Type B pancreatic cell (in vitro differentiated cells): ENCODE measurements at places on chromosomes 6 and 20. TPM values are rescaled to one million over a fixed set of nuclear protein-coding genes. Genes with fewer than 3 reads are reported as not detected.
A peak's percentile ranks its signal among the peaks of the same experiment; 100 is the strongest.

- no peak for DNase-seq
Observed at GRCh38 chr6:137700751-137701477, 166.1 kb upstream of the TNFAIP3 start.

- DNase-seq = no peak
Observed at GRCh38 chr6:121210943-121211342, 123.3 kb downstream of the TBC1D32 start.

- DNase-seq = no peak
Observed at GRCh38 chr20:58401162-58401561, 12.1 kb downstream of the VAPB start.

DNA sequence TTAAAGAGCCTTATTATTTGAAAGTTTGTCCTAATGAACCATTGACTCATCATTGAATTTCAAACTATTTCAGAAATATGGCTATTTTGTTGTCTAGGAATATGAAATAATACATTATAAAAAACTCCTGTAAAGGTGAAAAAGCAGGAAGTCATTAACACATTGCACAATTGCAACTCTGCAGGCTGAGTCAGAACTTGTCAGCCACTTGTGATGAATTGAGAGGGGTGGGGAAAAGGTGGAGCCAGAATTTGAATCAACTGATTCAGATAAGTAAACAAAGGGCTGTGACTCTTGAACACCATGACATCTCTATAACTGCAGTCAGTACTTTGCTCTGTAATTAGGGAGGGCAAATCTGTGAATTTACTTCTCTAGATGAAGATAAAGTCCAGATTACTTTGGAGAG is 6.0 kb downstream of the C6orf141 start:
- no peak for DNase-seq

- DNase-seq = no peak
Observed at GRCh38 chr6:42960243-42961019, at the start of gene GNMT. Gene GNMT (plus strand): TSS chr6:42960754. CDS start chr6:42960768, 14 bp downstream.

- no peak for DNase-seq
Observed at GRCh38 chr6:71967436-71967835, 81.1 kb downstream of the RIMS1 start.

- no peak for DNase-seq
Observed at GRCh38 chr20:40592941-40593340, 96.1 kb downstream of the MAFB start.

DNA sequence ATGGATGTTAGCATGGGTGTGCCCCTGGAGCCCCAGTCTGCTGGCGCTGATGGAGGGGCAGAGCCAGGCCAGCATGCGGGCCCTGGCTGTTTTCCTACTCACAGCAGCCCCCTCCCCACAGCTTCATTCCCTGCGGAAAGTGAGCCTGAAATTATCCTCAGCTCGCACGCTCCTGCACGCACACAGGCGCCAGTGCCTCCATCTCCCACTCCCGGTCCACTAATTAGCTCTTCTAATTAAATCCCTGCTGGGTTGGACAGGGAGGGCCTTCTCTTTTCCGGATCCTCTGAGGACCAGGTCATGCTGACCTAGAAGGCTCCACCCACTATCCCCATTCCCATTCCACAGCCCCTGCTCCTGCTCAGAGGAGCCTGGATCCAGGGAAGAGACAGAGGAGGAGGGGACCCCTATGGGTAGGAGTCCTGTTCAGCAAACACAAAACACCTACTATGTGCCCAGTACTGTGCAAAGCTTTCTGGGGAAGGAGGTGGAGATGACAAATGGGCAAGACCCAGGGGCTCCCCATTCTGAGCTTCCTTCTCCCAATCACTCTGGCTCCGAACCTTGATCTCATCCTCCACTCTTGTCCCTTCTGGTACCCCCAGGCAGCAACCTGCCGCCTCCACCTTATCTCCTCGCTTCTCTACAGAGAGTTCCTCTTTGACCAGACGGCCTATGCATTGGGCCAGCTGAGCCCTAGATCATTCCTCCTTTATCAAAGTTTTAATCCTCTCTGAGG is 70.2 kb upstream of the CCDC167 start:
- no peak for DNase-seq

GRCh38 chr20:25269833-25270170 is 21.9 kb downstream of the PYGB start:
- peak; percentile 64 for DNase-seq

DNA sequence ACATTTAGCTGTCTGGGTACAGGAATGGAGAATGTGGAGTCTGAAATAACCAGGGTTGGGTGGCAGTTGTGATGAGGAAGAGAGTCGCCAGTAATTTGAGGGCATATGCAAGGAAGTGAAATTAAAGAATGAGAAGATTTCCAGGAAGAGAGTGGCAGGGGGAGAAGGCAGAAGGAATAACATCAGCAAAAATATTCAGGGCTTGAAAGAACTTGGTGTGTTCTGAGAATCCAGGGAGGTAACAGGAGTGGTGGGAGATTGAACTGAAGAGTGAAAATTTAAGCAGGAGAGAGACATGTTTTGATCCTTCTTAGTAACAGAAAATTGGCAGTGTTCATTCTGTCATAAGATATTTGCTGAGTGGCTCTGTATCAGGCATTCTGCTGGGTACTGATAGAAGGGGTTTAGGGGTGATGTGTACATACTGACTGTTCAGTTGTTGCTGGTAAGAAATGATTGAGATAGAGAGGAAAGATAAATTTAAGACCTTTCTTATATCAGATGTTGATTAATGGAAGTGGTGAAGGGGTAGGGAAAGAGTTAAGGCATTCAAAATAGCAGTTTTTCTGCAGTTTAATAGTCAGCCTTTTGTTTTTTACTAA is 54.7 kb downstream of the PHF20 start:
- DNase-seq = no peak

GRCh38 chr20:29313481-29313880 is 1944.0 kb upstream of the DEFB115 start:
- no peak for DNase-seq

- no peak for DNase-seq
Observed at GRCh38 chr6:45556828-45557227, 179.1 kb upstream of the SUPT3H start.

DNA sequence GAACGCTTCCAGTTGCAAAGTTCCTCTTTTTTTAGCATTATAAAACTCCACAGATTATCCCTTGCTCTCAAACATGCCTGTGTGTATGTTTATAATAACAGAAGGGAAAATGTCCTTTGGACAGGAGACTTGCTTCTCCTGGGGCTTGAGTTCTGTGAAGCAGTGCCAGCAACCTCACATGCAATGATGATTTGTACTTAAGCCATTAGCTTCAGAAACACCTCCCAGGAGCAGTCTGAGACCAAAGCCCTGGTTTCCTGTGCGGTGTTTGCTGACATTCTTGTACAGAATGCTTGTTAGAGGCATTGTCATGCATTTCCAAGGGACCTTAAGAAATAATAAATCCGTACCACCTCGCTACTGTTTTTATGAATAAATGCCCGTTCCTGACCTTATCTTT is 752.8 kb downstream of the CBLN4 start:
- DNase-seq = no peak

- DNase-seq = no peak
Observed at GRCh38 chr20:62745279-62745951, 36.8 kb downstream of the NTSR1 start.

- DNase-seq = peak; percentile 49
Observed at GRCh38 chr20:57840504-57841296, 130.9 kb upstream of the PMEPA1 start.

- no peak for DNase-seq
Observed at GRCh38 chr20:46260480-46260879, 47.8 kb downstream of the CDH22 start.

DNA sequence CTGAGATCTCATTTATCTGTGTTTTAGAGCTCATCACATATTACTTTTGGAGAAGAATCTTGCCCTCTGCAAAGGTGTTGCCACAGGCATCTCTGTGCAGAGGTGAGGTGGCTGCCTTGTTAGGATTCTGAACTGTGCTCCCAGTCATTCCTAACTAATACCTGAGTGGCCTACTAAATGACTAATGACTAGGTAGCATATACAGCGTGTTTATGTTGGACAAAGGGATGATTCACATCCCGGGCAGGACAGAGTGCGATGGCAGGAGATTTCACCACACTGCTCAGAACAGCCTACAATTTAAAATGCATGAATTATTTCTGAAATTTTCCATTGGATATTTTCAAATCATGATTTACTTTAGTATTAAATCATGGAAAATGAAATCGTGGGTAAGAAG is 23.1 kb upstream of the CGA start:
- DNase-seq = no peak

- no peak for DNase-seq
Observed at GRCh38 chr20:54657268-54657826, 182.0 kb downstream of the DOK5 start.

DNA sequence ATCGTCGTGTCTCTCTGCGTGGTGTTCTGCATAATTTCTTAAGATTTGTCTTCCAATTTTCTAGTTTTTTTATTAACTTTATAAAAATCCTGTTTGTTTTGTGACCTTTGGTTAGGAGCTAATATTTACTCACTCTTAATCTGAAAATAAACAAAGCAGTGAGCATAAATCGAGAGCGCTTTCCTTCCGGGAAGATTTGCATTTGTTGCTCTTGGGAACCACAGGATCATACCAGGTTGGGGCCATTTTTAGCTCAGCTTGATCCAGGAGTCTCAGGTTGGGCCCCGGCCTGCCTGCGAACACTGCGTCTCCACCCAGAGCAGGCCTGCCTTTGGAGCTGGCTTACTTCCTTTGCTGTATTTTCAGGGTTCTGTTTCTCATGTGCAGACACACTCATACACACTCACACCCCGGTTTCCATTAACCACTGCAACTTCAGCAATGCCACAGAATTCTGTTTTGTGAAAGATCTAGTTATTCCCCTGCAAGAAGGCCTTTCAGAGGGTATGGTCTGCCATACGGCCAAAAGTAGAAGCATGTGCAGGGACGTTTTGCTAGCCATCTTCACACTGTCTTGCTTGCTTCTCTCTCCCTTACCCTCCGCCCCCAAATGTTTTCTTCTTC is 17.3 kb downstream of the BPHL start:
- DNase-seq = no peak

- DNase-seq = no peak
Observed at GRCh38 chr6:2632368-2632767, 118.4 kb downstream of the MYLK4 start.

DNA sequence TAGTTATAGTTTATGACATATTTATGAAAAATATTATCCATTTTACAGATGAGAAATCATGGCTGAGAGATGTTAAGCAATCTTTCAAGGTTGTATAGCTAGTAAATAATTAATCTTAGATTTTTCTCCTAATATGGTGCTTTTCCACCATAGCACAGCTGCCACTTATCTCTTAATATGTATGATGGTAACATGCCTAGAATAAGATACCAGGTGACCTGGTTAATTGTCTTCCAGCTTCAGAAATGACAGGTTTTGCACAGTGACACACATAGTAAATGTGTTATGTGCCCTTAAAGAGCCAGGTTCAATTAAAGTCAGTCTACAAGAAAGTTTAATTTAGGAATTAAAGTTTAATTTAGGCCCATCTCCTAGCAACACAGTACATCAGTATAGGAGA is 14.8 kb downstream of the TUBB2A start:
- no peak for DNase-seq

DNA sequence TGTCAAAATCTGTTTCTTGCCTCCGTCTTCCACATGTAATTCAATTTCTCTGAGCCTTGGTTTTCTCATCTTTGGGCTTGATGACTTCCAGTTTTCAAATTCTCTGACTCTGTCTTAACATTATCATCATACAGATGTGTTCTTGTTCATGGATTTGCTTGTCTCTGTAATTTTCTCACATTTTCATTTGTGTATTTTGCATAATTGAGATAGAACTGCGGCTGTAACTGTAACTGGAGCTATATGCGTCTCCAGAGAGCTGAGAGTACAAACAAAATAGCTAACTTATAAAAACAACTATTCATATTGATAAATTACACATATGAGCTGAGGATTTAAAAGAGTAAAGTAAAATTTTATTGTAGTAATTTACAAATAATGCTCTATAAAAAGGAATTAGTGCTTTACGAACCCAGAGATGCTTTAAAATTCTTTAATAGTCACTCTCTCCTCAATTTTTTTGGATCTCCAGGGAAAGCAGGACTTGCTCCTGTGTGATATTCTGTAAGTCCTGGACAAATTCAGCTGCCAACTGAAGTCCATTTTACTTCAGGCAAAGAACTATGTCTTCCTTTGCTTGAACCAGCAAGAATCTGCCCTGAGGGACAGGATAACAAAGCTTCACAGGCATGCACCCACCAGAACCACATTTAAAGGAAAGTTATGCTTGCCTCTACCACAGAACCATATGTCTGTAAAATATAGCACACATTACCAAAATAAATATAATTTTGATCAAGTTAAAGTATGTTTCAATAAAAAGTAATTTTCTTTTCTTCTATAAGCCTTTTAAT is 288.3 kb downstream of the KHDC1L start:
- DNase-seq = no peak

DNA sequence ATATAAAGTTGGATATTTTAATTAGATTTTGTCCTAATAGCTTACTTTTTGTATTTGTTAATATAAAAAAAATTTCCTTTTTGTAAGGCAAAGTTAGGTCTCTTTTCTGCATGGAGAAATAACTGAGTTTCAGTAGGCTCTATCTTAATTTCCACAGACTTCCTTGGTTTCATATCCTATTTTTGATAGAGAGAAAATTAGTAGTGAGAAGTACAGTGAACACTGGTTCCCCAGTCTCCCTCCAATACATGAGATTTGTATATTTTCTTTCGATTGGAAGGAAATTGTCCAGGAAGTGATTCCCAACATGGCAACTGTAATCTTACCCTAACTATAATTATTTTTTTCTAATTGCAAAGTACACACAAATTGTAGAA is 26.4 kb downstream of the TRIM27 start:
- DNase-seq = no peak

DNA sequence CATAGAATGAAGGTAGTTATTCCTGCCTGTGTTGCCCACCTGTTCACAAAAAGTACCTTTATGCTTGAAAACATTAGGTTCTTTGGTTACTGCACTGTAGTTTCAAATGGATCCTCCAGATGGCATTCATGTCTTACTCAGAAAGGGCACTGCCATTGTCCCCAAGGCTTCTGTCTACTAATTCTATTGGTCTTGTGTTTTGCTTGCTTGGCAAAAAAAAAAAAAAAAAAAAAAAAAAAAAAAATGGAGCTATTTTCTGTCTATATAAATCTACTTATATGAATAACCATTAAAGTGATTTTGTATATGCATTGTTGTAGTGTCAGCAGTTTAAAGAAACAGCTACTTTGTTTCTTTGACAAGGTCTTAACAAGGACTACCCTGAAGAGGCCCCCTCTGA is 12.7 kb upstream of the EFHC1 start:
- no peak for DNase-seq

- DNase-seq = no peak
Observed at GRCh38 chr6:147825848-147826247, 317.4 kb downstream of the SAMD5 start.

GRCh38 chr20:16405254-16405653 is 168.0 kb downstream of the KIF16B start:
- no peak for DNase-seq

The TENT5A gene
- 23.0 and 50.9 TPM in 2 replicates for total RNA-seq

The BTNL2 gene
- total RNA-seq = not detected in 2 replicates

The RBPJL gene
- total RNA-seq = not detected in 2 replicates

The DEFB132 gene
- not detected in 2 replicates for total RNA-seq

The ADTRP gene
- 1.4 and 3.2 TPM in 2 replicates for total RNA-seq

The FNDC11 gene
- 0.52 and 1.4 TPM in 2 replicates for total RNA-seq

The CCR6 gene
- total RNA-seq = not detected in 2 replicates

The ADGRF4 gene
- total RNA-seq = 0.87 and 2.3 TPM in 2 replicates

The NRSN1 gene
- total RNA-seq = 0.17 TPM in 1 of 2 replicates, not detected in the other

The TPX2 gene
- total RNA-seq = 45.0 and 130 TPM in 2 replicates

The PDE7B gene
- total RNA-seq = 3.9 and 5.1 TPM in 2 replicates
